ENCODE measurements at places on chromosomes 2 and 18. TPM values are rescaled to one million over a fixed set of nuclear protein-coding genes. Genes with fewer than 3 reads are reported as not detected.

The KCNS3 gene
- 2.3 TPM for total RNA-seq

The M1AP gene
- 0.67 TPM for total RNA-seq

The RIT2 gene
- total RNA-seq: 15.9 TPM

The DLX1 gene
- total RNA-seq: 0.25 TPM

The TEX44 gene
- 0.44 TPM for total RNA-seq

The RGPD3 gene
- 0.38 TPM for total RNA-seq

DNA sequence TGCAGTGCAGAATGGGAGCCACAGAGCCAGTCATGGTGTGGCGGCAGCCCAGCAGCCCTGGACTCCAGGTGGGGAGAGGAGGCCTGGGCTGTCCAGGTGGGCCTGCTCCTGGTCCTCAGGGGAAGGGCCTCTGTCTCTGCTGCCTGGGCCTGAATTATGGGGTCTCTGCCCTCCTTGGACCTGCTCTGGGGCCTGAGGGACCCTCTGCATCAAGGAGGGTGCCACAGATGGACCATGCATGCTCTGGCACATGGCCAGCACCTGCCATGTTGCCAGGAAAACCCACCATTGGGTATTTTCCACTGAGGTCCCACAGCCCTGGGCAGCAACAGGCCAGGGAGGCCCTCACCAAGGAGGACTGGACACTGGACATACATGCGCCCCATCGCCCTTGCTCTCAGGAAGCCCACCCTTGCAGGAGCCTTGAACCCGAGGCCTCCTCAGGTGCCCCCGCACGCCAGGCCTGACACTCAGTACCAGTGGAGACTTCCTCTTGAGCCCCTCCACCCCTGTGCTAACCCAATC is 107.1 kb downstream of the NDUFA10 start:
- no peak for ATAC-seq

DNA sequence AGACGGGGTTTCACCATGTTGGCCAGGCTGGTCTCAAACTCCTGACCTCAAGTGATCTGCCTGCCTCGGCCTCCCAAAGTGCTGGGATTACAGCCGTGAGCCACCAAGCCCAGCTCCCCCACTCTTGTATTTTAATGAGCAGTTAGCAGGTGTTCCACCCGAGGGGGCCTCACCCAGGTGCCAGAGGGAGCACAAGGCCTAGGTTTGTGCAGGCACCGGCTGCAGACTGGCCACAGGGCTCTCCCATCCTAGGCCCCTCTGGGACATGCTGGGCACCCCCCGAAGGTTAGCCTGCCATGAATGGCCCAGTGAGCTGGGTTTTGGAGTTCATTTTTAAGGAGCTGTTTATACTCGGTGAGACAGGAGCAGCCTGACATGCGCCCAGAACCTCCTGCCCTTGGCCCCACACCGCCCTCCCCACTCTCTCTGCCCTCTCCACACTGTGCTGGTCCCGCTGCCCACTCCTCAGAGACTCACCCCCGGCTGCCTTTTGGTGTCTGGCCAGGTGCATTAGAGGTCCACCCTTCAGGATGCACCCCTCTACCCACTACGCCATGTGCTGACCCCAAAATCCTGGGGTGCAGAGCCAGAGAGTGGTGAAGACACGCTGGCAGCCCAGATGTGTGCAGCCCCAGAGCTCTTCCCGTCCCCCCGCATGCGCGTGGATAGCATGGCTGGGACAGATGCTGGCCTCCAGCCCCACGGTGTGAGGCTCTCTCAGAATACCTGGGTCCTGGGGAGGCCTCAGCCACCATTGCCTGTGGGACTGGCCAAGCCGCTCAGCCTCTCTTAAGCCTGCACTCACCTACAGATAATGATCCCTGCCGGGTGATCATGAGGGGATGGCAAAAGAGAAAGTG is 11.2 kb upstream of the KLF11 start:
- no peak for ATAC-seq

GRCh38 chr2:174878537-174879147 is 114.4 kb upstream of the CHRNA1 start:
- no peak for ATAC-seq

GRCh38 chr18:68893354-68893753 is 95.5 kb downstream of the CCDC102B start:
- ATAC-seq: peak; percentile 29

- no peak for ATAC-seq
Measured at GRCh38 chr2:25165992-25166875, 2.1 kb downstream of the POMC start.

DNA sequence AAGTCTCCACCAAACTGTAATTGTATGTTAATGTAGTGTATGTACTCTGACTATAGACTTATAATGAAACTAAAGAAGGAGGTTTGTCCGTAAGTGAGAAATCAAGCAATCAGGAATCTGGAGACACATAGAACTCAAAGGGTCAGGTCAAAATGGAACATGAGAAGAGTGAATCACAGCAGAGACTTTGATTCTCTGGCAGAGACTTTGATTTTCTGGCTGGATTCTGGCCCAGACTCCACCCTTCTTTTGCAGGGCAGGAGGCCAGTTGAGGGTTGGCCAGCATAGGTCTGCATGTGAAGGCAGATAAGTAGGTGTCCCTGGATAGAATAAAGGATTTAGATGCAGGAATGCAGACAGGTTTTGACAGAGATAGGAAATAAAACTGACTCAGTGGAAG is 11.0 kb upstream of the NCKAP5 start:
- peak; percentile 56 for ATAC-seq

DNA sequence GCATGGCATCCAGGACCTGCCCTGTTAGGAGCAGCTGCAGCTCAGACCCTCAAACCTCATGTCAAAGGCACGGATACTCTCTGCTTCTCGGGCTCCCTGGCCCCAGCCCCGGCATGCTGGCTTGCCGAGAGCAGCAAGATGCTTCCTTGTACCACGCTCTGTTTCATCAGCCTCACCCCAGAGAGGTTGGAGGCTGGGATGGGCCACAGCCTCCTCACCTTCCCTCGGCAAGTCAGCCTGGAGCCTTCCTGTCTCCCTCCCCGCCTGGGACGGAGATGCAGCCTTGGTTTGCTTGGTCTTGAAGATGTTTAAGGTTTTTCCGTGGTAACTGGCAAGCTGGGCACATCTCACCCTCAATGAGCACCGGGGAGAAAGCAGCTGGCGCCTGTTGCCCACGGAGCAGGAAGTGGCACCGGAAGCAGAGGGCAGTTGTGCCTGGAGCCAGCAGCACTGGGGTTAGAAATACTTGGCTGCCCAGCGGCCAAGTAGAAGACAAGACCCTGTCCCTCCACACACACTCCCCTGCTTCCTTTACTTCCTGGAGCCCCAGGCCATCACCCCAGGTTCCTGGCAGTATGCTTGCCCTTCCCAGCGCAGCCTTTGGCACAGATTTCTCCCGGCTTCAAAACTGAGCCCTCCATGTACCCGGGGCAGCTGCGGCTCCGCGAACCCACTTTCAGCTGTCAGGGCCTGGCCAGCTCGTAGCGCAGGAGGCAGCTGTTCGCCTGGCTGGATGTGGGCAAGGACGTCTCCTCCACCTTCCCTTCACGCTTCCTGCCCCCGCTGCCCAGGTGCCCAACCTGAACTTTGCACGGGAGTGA is 17.4 kb downstream of the FBLN7 start:
- no peak for ATAC-seq

DNA sequence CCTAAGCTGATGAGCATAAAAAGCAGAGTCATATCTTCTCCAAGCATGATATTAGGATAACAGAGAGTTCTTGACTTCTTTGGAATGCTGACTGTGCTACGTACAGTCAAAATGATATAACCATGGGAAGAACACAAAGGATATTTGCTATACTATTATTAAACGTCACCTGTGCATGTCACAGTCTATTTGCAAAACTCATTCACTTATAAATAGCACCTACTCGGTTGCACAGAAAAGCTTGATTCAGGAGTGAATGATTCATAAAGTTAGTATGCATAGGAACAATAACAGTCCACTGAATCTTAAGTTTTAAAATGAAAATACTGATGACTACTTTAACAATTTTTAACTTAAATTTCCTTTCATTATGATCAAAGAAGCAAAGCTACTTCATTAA is 83.3 kb downstream of the SP3 start:
- no peak for ATAC-seq

- no peak for ATAC-seq
Measured at GRCh38 chr2:184814421-184814820, 216.1 kb downstream of the ZNF804A start.

GRCh38 chr2:113225263-113226259 is 51.8 kb downstream of the PSD4 start:
- peak; percentile 98 for ATAC-seq

- peak; percentile 72 for ATAC-seq
Measured at GRCh38 chr2:43158259-43158880, 68.0 kb downstream of the ZFP36L2 start.

- ATAC-seq: no peak
Measured at GRCh38 chr2:69943000-69943842, 18.2 kb downstream of the ASPRV1 start.

- no peak for ATAC-seq
Measured at GRCh38 chr2:54881759-54882158, 158.3 kb downstream of the EML6 start.

GRCh38 chr18:45719106-45719505 is 4.9 kb upstream of the SLC14A1 start:
- ATAC-seq: no peak

DNA sequence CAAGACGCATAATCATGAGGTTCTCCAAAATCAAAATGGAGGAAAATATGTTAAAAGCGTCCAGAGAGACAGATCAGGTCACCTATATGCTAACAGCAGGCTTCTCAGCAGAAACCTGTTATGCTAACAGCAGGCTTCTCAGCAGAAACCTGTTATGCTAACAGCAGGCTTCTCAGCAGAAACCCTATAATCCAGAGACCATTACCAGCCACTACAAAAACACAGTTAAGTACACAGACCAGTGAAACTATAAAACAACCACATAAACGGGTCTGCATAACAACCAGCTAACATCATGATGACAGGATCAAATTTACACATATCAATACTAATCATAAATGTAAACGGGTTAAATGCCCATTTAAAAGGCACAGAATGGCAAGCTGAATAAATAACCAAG is 1548.4 kb upstream of the TMEFF2 start:
- no peak for ATAC-seq

- ATAC-seq: peak; percentile 89
Measured at GRCh38 chr2:203808046-203808750, 59.4 kb upstream of the CTLA4 start.

DNA sequence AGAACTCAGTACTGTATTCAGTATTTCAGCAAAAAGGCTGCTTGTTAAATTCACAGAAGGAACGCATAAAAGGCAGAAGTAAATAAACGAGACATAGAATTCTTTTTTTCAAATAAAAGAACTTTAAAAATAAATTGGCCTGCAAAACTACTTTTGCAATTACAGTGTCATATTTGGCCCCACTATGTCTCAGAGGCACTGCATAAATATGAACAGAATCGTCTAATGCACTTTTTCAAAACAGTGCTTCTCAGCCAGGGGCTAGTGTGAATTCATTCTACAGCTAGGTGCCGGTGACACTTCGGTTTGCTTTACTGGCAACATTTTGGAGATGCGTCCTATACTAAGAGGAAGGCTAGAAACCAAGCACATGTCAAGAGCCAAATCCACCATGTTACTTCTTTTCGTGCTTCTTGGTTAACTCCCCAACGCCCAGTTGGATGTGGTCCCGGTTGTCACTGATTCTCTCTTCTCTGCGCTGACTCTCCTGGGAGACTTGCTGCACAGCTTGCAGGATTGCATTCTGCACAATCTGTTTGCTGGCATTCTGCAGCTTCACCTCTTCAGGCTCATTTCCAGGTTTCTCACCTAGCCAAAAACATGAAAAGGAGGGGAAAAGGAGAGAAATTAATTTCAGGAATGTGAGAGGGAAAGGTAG is 51.8 kb downstream of the AKAIN1 start:
- ATAC-seq: no peak

DNA sequence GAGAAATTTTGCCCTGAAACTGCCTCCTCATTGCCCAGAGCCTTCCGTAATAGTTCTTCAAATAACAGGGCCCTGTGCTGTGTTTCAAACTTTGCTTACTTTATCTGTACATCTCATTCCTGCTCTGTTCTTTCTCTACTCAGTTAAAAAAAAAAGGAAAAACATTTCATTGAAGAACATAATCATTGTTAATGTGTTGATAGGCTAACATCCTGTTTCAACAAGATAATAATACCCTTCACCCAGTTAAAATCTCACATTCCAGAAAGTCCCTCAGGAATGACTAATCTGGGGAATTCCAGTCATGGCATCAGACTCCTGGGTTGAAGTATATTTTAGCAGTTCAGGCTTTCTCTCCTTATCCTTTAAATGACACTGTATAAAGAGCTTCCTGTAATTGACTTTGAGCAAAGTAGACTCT is 45.6 kb upstream of the ITGAV start:
- ATAC-seq: peak; percentile 88

GRCh38 chr2:112730791-112731190 is 10.0 kb downstream of the NT5DC4 start:
- no peak for ATAC-seq

DNA sequence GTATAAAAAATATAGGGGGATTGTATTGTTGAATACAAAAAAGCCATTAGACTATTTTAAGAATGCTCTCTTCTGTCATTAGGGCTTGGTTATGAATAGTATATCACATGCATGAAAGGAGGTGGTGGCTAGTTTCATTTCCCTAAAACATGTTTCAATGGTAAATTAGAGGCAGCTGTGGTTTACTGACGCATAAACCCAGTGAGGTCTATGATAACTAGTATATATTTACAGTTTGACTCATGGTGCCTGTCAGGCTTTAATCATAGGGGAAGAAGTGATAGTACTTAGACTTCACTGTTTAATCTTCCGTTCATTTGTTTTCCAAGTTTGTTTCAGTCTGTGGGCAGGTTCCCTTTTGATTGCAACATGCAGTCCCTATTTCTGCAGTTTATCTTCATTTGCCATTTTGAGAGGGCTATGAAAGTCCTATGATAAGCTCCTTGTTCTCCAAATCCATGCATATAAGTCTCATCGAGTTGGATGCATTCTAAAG is 55.1 kb upstream of the MAP4K3 start:
- no peak for ATAC-seq

DNA sequence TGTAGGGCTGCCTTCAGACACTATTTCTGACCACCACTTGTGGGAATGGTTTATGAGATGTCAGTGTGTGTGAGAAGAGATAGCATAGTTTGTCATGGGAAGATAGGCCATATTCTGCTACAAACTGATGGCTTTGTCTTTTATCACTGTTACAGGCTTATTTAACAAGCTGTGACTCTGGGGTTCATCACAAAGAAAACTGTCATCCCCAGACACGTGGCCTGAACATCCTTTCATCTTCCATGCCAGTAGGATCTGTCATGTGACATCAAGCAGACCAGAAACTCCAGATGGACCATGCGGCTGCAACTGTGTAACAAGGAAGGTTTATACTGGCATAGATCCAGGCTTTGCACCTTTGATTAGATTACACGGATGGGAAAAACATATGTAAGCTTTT is 128.6 kb upstream of the KCNH7 start:
- ATAC-seq: no peak

DNA sequence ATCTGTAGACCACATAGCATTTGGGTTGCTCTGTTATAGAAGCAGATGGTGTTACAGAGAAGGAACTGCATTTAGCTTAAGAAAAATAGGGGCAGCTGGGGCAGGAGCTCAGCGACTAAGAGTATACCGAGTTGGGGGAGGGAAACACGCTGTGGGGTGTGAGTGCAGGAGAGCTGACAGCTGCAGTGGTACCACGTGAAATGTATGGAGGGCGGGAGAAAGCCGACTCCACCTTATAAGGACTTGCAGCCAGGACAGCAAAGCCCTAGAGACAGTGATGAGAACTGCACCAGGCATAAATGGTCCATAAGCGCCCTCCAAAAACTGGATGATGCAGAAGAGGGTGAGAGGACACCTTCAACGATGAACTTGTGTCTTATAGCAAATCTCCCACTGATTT is 237.6 kb downstream of the PRKCE start:
- peak; percentile 81 for ATAC-seq

Data from motor neuron (in vitro differentiated cells).